GM04503 (cell line): ENCODE measurements at places on chromosomes 7 and 10.

GRCh38 chr7:4286351-4286750 is 395.7 kb upstream of the FOXK1 start:
- DNase-seq = no peak

DNA sequence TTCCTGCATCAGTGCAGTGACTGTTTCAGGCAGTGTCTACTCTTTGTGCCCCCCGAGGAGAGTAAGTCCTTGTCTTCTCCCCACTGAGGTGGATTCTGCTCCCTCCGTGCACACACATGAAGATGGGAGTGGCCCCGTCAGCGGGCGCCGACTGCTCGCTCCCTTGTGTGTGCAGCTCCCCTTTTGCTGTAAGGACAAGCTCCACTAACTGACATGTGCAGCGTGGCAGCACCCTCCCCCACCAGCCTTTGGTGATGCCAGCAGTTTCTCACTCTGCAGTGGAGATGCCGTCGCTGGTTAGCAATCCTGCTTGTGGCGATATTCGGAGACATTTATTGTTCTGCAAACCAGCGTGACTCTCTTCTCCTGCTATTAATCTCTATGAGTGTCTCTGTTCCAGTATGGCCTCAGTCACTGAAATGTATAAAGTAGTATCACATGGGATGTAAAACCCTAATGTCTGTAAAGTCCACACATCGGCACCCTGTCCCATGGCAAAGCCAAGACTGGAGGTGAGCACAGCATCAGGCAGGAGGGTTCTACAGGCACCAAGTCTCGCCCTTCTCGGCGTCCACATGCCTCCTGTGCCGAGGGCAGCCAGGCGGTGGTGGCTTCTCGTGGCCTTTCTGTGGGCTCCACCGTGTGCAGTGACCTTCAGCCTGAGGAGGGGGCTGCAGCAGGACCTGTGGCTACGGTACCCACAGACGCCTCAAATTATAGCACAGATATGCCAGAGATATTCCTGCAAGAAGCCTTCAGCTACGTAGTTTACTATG is 202.7 kb downstream of the EBF3 start:
- DNase-seq = no peak

DNA sequence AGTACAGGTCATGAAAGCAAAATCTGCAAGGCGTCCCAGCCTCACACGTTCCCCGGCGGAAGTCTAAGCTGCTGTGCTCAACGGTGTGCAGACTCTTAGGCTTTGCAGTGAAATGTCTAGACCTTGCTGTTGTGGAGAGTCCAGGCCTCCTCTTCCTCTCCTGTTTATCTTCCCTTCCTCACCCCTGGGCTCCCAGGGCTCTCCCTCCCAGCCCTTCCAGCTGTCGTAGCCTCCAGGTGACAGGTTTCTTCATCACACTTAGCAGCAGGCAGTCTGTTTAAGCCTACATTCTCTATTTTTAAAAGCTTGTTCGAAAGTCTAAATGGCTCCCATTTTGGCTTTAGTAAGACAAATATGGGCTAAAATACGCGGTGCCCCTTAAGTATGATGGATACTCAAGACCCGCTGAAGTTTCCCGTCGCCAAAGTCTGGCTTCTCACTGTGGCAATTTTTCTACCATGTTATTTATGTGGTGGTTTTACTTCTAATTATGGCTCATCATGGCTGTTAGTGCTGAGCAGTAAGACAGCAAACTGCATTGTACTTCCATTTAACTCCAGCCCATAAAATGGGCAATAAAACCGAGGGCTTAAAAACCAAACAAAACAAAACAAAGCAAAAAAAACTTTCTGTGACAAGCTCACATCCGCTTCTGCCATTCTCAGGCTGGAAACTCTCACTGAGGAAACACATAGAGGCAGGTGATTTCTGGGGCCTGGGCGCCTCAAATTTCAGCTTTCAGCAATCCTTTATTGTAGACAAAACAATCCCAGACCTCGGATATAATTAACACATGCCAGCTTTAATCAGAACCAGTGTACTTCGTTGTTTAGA is 243.2 kb downstream of the SNX10 start:
- DNase-seq = no peak

DNA sequence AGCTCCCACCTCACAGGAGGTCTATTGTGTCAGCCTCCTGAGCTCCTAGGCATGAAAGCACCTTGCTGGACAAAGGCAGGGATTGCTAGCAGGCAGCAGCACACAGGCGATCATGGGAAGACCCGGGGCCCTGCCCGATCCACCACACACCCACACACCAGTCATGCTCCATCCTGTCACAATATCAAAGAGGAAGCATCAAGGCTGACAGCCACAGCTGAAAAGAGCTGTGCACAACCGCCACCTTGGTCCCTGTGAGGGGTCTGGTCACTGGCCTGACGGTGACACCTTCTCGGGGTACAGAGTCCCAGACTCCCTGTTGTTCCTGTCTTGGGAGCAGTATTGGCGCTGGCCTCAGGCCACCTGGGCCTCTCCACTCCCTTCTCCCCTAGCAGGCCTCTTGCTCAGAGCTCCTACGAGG is 89.7 kb upstream of the RET start:
- no peak for DNase-seq

- DNase-seq = peak; percentile 24
Observed at GRCh38 chr10:82981137-82981723, 1106.2 kb downstream of the NRG3 start.

DNA sequence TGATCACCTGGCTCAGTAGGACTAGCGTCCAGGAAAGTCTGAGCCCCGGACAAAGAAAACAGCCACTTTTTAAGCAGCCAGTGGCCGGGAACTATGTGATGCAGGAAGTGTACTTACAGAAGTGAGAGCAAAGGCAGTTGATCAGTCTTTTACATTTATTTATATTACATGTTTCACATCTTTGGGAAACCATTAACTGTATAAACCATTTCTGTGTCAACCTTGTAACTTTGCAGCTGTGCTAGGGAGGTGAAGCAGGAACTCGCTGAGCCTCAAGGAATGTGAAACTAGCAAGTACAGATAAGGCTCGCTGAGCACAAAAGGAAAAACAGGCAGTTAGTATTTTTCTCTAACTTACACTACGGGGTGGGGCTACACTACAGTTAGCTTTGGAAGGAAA is 39.9 kb upstream of the HECW1 start:
- no peak for DNase-seq

GRCh38 chr7:159108491-159108890 is 36.2 kb downstream of the VIPR2 start:
- DNase-seq = no peak

- no peak for DNase-seq
Observed at GRCh38 chr10:107433605-107434004, 269.1 kb upstream of the SORCS1 start.
